ENCODE measurements at places on chromosomes 7 and 10.
A peak's percentile ranks its signal among the peaks of the same experiment; 100 is the strongest.

DNA sequence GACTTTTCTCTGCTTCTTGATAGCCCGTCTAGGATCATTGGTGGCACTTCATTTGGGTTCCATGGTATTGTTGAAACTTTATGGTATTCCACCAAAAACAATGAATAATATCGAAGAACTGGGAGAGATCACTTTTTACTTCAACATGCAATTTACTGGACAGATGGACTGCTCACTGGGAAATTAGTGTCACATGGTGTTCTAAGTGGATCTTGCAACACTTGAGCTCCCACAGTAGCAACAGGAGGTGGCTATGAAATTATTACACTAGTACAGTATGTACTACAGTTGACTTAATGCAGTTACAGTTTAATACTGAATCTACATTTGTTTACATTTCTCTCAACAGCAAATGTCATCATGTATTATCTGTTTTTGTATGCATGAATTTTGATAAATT, 997.3 kb downstream of the REEP3 start:
- DNase-seq: no peak

DNA sequence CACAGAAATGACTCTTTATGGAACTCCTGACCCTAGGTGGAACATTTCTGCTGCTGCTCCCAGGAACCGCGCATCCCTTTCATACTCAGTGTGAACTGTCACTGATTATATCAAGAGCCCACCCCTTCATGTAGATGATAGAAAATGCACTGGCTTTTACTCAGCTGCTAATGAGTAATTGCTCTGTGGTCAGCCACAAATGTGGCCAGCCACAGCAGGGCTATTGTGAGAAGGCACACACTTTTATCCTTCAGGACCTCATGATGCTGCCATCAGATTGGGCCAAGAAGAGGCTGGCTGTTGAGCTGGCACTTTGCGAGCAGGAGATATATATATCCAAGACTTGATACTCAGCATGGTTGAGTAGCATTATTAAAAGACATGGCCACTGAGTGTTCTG, 124.7 kb downstream of the CFAP58 start:
- DNase-seq: no peak

DNA sequence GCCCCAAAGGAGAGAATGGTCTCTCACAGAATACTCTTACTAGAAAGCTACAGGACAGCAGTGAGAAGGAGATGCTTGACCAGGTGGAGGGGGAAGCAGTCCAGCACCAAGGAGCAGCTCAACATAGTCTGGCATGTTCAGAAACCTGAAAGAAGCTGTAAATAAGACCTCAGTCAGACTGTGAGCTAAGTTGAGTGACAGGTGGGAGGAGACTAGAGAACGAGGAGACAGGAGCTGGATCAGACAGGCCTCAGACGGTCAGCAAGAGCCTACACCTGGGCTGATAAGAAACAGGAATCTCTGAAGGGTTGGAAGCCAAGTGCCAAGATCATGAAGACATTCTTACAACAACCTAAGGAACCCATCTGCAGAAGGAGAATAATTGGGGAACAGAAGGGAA, 54.5 kb downstream of the ELMO1 start:
- DNase-seq: no peak

DNA sequence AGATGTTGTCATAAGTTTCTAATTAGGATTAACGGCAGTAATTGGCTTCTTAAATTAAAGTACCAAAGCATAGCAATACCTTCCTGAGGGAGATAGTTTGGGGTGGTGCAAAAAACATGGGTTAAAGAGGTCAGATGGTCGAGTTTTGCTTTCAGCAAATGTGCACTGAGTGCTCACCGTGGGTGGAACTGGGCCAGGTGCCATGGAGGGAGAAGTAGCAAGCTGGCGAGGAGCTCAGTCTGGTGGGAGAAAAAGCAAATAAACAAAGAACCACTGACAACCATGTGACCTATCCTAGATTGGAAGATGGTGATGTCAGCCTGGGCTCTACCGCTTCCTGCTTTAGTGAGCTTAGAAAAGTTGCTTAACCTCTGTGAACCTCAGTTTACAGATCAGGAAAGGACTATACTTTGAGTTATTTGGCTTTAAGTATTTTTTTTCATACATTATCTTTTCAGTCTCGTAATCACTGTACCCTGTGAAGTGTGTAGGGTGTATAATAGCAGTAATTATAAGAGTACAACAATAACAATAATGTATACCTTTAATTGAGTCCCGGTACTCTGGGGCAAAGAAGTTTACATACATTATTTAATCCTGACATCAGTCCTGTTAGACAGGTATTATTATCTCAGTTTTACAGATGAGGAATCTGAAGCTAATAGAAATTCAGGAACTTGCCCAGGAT, 69.0 kb upstream of the PDCD4 start:
- DNase-seq: peak; percentile 39

Measured in NCI-H2107 (cell line).